Ureter (tissue), 1 donor: ENCODE measurements at places on chromosomes 12 and 14.

- DNase-seq, result no peak
Measured at GRCh38 chr12:52836491-52837412, 2.6 kb upstream of the KRT79 start.

DNA sequence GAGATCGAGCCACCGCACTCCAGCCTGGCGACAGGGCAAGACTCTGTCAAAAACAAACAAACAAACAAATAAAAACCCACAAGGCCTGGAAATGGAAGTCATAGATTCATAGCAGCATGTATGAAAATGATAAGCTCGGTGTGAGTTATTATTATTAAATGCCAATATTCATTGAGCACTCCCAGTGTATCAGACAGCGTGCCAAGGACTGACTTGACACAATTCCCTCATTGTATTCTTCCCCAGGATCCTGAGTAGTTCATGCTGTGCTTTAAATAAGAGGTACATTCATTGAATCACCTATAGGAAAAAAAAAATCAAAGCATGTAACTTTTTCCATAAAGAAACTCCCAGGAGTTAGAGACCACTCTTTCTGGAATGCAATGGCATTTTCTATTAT, 12.6 kb upstream of the RFLNA start:
- no peak for DNase-seq

GRCh38 chr14:103521438-103521950, 1.1 kb downstream of the CKB start:
- DNase-seq, result no peak

- no peak for DNase-seq
Measured at GRCh38 chr12:102483466-102483865, 3.1 kb upstream of the IGF1 start.

GRCh38 chr14:75399843-75400775, 27.7 kb upstream of the JDP2 start:
- DNase-seq, result peak; percentile 93

DNA sequence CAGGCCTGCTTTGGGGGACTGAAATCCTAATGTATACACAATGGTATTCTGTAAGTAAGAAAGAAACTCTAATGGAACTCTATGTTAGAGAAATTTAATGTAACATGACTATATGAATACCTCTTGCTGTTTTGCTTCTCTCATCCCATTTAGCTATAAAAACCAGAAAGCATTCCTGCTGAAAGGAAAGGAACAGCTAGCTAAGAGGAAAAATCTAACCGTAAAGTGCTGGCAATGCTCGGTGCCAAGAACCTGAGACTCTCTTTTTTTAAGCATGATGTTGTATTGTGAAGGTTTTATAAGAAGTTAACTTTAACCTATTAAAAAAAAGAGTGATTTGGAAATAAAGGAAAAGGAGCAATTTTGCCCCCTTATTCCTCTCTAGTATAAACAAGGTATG, 75.6 kb upstream of the DACT1 start:
- DNase-seq, result no peak

GRCh38 chr12:115267891-115268290, 583.9 kb upstream of the TBX3 start:
- no peak for DNase-seq

DNA sequence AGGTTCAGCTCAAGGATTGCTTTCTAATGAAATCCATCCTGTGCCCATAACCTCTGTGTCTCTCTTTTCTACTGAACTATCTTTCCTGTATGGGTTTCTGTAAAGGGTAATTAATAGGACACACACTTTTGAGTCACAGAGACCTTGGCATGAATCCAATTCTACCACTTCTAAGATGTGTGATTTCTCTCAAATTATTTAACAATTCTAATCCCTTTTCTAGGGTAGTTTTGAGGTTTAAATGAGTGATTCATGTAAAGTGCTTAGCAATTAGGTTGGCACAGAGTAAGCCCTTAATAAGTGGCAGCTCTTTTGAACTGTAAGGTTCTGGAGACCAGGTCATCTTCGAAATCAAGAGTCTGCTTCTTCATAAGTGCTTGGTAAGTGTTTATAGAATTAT, 202.7 kb downstream of the RASSF9 start:
- DNase-seq, result no peak

DNA sequence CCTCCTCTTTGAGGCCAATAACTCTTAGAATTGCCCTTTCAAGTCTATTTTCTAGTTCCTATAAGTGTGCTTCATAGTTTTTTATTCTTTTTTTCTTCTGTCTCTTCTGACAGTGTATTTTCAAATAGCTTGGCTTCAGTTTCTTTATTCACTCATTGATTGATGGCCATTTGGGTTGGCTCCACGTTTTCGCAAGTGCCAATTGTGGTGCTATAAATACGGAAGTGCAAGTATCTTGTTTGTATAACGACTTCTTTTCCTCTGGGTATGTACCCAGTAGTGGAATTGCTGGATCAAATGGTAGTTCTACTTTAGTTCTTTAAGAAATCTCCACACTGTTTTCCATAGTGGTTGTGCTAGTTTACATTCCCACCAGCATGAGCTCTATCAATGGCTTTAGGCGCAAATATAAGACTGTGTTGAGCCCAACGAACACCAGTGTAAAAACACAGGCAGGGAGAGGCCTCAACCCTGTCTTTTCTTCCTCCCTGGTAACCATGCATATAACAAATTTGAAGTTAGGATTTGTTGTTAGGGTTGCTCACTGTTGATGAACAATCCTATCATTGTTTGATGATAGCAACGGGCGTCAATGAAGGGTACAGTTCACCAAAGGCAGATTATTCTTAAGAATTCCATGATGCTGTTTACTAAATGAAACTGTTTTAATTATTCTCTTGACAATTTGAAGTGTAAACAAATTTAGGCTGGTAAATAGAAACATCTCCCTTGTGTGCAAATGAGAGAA, 13.3 kb upstream of the LMNTD1 start:
- DNase-seq, result no peak

DNA sequence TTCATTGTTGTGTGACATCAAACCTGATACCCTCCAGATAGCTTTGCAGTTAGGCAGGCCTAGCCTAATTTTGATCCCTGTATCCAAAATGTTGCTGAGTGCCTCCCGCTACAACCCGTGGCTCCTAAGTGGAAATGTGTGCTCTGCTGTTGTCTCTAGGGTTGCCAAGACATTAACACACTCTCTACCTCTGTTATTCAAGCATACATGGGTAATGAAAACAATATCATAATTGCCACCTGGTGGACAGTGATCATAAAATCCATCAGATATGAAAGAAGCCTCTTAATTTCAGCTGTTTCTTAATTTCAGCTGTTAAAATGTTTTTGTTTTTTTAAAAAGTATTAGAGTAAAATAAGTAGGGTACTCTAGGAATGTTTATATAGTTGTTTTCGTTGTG, 93.5 kb downstream of the PLEKHA5 start:
- DNase-seq, result no peak

GRCh38 chr12:12349711-12350665, at the start of gene MANSC1:
MANSC1 (minus strand) TSS chr12:12350242; CDS start chr12:12343314, 6,928 bp downstream.
- DNase-seq, result peak; percentile 77

DNA sequence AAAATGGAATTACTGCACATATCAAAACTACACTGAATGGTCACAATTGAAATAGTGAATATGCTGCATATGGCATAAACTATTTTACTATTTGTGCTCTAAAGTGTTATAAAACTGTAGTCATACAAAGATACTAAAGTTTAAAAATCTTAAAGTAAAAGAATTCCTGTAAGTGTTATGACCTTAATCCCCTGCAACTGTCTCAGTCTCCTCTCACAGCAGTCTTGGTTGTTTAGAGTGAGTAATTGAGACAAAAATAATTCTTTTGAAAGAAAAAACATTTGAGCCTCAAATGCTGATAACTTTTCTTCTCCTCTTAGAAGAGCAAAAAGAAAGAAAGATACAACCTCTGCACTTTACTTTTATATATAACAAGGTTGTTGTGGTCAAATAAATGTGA, 99.9 kb downstream of the SYT1 start:
- DNase-seq, result no peak

DNA sequence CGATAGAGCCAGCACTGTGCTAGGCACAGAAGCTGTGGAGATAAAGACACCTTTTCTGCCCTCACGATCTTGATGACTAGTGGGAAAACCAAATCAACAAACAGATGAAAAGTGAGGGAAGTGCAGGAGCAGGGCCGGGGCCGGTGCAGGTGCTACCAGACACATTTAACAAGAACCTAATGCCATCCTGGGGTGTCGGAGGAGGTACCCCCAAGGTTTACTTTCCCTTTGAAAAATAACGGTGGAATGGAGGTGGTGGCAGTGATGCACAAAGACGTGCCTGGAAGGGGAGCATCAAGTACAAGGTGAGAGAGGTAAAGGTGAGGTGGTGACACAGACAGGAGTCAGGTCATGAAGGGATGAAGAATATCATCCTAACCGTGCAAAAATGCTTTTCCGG, 22.1 kb downstream of the SLC6A13 start:
- DNase-seq, result no peak

DNA sequence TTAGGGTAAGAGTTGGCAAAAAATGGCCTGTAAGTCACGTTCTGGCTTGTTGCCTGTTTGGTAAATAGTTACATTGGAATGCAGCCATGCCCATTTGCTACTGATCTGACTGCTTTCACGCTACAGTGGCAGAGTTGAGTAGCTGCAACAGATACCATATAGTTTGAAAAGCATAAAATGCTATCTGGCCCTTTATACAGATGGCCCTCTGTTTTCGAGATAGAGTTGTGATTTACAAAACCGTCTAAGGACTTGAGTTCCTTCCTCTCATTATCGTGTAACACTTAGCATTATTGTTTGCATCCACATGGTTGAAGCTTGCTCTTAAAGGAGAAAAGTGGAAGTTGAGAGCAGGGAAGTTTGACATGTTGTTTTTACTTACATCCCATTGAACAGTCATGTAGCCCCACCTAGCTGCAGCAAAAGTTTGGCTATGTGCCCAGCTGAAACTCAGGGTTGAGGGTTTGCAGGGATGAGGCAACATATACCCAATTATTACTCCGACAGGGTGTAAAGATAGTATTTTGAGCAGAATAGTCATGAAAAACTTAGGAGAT, 11.3 kb upstream of the SCFD1 start:
- peak; percentile 61 for DNase-seq

DNA sequence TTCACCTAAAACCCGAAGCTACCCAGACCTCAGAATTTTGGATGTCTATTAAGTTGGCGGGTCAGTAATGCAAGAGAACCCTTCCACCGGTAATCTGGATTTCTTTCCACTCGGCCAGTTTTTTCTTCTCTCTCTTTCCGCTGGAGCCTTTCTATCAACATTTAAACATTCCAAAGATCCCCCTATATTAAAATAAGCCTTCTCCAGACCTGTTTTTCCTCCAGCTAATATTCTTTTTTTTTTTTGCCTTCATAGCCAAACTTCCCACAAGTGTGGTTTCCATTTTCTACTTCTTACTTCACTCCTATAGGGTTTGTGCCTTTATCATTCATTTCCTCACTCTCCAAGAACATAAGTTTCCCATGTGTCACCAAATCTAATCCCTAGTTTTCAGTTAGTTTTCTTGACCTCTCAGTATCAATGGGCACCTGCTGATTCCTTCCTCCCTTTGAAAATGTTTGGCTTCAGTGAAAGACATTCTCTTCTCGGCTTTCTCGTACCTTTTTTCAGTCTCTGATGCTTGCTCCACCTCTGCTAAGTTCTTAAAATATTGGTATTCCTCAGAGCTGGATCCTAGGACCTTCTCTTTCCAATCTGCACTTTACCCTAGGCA, 583 bp upstream of the SDR39U1 start:
- DNase-seq, result no peak

- no peak for DNase-seq
Measured at GRCh38 chr12:19154686-19155085, 25.2 kb downstream of the PLEKHA5 start.

- no peak for DNase-seq
Measured at GRCh38 chr12:1890810-1891209, 27.6 kb downstream of the CACNA2D4 start.

DNA sequence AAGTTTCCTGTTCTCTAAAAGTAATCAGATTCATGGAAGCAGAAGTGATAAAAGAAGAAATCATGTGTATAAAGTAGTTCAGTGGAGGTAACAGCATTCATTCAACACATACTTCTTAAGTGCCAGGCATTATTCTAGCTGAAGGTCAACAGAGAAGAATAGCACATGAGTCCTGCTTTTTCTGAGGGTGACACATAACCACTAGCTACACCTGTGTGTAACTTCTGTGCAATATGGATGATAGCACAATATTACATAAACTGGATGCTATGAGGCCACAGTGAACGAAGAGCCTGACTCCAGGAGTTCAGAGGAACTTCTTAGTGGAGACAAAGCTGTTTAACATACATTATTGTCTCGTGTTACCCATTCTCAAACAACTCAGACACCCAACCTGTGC, 114.3 kb upstream of the PCED1B start:
- no peak for DNase-seq

DNA sequence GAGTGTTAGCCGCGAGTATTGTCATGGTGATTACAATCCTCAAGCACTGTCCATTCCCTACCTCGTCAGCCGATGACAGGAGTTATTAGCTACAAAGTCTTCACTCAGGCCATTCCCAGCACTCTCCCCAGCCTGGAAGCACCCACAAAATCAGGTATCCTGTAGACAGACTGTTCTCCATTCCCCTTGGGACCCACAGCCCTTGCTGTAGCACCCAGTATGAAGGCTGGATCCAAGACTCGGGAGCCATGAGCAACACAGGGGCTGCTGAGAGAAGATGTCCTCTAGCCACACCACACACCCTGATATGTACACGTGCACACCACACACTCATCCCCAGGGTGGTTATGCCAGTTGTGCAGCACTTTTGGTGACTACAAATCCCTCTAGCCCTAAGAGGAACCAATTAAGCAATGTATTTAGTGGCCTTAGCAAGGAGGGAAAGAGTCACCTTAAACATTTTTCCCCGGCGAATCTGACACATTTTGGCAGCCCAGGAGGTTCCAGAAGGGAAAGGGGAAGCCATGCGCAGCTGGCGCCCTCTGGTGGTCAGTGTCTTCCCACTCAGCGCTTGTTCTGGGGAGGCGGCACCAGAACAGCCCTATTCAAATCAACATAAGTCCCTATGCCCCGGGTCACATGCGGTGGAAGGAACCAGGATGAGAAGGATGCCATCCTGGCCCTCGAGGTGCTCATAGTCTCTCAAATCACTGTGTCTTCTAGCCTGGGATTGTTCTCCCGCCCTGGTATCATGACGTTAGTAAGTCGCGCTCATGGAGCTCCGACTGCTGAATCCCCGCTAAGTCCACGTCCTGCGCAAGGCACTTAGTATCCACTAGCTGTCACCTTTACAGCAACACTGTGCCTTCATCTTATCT, 96.9 kb downstream of the GCH1 start:
- DNase-seq, result peak; percentile 83

- DNase-seq, result no peak
Measured at GRCh38 chr14:33282331-33283230, 343.9 kb downstream of the NPAS3 start.

DNA sequence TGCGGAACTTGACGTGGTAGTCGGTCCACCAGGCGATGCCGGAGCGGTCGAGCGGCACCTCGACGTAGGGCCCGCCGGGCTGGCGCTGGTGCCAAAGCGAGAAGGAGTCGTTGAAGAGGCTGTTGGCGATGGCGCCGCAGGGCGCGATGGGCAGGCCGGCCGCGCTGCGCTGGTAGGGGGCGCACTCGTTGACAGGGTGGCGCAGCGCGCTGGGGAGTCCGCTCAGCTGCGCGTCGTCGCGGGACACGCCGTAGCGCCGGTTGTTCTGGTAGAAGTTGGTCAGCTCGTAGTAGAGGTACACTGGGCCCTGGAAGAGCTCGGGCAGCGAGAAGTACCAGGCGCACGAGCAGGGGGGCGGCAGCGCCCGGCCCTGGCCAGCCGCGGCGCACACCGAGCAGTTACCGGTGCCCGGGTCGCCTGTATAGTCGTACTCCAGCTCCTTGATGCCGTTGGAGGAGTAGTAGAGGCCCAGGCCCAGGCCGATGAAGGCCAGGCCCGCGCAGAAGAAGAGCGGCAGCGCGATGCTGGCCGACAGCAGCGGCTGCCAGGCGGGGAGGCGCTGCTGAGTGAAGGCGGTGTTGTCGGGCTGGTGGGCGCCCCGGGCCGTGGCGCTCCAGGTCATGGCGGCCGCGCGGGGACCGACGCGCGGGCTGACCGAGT, 482 bp downstream of the TMEM30B start:
- DNase-seq, result peak; percentile 74
